ENCODE measurements at places on chromosomes 12 and 14.

DNA sequence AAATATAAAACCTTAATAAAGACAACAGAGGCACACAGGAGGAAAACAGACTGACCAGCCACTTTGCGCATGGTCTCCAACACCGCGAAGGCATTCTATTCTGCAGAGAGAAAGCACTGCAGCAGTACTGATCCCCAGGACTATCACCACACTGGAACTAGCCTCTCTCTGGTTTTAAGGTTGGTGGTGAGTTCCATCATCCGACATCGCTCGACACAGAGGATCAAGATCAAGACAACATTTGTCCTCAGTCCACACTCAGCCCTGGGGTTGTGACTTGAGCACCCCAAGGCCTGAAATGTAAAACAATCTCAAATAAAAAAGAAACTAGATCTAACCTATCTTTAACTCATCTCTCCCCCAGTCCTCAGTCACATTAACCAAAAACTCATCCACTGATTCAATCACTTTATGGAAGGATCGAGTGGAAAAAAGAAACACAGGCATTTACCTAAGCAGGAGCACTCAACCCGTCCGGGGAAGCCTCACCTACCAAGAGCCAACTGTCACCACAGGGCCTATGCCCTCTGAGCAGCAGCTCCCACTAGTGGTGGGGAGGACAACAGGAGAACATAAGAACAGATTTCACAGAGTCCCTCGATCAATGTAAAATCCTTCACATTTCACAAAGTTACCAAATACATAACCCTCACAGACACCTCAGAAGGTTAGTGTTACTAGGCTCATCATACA is 17.7 kb downstream of the STXBP6 start:
- no peak for DNase-seq

GRCh38 chr14:101588990-101589389 is 27.7 kb downstream of the DIO3 start:
- DNase-seq: no peak

DNA sequence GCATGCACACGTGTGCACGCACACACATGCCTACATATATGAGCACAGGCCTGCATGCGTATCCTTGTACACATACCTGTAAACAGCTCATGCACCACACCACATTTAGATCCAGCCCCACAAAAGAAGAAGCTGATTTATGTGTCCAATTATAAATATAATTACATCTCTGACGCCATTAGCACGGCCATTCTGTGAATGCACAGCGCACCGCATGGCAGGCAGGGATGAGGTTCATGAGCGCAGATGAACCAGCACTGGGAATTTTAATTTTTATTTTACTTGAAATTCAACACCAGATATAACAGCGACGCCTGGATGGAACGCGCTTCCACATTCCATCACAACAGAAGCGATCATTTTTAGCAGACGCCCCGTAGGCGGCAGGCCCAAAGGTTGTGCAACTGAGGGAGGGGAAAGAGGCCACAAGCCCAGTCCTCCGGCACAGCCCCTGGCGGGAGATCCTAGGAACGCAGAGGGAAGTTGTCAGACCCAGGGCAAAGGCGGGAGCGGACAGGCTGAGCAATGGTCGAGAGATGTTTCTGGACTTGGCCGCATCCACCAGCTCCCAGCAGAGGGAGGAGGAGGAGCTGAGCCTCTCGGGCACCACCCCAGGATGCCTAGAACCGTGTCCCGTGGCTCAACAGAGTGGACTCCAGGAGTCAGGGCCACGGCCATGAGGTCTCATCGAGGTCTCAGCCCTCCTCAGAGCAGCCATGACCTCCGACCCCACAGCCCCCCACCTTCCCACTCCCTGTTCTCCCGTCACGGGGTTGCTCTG is 37.9 kb upstream of the GALNT9 start:
- DNase-seq: peak; percentile 62

GRCh38 chr12:115455268-115455681 is 771.3 kb upstream of the TBX3 start:
- no peak for DNase-seq

- DNase-seq: peak; percentile 80
These were observed 6.8 kb downstream of the FAM161B start for GRCh38 chr14:73943083-73943482.

DNA sequence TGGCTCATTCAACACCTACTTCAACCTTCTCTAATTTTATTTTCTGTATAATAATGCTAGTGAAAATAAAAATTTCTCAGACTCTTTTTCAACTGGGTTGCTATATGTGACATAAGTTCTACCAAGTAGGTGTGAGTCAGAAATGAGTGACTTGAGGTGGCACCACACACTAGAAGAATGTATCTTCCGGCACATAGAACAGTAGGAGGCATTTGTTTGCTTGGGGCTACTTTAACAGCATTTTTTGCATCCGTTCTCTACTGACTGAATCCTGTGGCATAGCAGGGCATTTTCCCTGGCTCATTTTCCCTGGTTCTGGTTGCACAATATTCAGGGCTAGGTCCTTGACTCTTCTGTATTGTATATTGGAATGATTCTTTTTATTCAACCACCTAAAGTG is 194.0 kb upstream of the SLC16A7 start:
- no peak for DNase-seq

DNA sequence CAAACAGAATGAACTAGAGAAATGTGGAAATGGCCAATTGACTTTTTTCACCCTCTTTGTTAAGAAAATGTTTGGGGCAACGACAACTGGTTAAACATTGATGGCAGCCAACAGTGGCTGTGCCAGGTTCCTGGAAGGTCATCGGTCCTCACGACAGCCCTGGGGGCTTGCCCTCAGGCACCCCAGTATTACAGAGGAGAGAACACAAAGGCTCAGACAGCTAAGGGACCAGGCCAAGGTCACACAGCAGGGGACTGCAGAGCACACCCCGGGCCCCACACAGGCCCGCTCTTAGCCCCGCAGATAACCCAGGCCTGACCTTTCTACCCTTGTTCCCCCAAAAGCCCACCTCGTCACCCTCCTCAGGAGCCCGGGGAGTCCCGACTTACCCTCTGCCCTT is 1.3 kb downstream of the TRPV4 start:
- DNase-seq: no peak

DNA sequence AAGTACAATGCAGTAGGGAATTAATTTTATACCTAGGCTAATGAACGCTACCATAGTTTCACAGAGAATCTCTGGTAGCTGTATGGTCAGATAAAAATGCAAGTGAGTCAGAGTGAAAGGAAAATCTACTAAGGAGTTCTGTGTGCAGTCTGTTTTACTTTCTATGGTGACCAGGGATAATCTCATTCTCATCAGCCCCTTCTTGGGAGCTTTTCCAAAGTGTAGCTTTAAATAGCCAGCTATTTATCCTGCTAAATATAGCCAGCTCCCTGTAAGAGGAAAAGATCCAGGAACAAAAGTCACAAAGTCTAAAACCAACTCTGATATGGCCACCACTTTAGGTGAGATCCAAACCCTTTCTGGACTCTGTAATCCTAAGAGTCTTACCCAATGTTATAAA is 75.5 kb downstream of the TMEM116 start:
- peak; percentile 3 for DNase-seq

DNA sequence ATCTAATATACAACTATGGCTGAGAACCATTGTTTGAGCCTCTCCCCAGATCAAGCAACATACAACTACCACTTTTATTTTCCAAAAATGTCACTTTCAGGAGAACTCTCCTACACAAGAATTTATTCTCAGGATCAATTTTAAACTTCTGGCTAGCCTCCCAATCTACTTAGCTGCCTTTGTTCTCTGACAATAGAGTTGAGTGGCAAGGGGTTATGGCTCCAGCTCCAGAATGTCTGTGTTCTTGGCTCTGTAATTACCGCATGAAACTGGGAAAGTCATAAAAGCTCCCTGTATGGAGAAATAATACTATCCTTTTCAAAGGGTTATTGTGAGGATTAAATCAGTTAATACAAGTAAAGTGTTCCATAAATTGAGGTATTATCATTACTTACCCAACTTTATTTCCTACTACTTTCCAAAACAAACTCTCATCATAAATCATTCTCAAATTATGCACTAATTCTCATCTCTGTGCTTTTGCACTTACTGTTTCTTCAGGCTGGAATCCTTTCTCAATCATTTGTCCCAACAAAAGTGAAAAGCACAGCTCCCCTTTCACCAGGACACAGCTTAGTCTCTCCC is 121.9 kb downstream of the GARIN6 start:
- DNase-seq: no peak

DNA sequence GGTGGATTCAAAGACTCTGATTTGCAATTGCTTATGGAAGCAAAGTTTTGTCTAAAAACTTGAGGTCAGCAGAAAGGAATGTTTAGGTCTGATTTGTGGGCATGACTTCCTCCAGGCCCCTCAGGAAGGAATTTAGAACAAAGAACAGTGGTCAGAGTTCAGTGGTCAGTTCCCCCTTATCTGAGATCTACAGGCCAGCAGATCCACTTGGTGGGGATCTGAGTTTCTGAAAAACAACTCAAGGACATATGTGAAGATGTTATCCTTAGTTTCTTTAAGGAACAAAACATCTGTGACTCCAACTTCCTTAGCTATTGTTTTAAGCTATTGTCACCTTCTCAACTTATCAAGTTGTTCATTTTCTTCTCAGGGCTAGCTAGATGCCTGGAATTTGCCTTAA is 28.0 kb upstream of the NAA30 start:
- no peak for DNase-seq

GRCh38 chr12:119803381-119803791 is 73.7 kb downstream of the CIT start:
- peak; percentile 77 for DNase-seq

- no peak for DNase-seq
These were observed 732.5 kb downstream of the GALC start for GRCh38 chr14:87260460-87260859.

DNA sequence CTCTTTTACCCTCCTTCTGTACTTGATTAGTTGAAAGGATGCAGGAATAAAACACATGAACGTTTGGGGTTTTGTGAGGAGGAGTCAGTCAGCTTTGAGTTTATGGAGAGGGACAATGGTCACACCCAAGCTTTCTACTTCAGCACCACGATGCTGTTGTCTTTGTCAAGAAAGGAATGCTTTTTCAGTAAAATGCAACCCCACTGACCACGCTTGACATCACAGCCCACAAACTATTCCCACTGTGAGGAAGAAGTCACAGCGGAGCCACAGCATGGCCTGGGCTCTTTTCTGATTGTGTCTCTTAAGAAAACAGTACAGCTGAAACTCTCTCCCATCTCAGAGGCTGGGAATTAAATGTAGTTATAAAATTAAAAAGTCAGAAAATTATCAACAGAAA is 135.2 kb downstream of the APAF1 start:
- no peak for DNase-seq

GRCh38 chr14:21059842-21060613 is 2.4 kb downstream of the RNASE8 start:
- DNase-seq: no peak

- DNase-seq: peak; percentile 71
These were observed 11.7 kb downstream of the HDAC7 start for GRCh38 chr12:47808050-47808449.

DNA sequence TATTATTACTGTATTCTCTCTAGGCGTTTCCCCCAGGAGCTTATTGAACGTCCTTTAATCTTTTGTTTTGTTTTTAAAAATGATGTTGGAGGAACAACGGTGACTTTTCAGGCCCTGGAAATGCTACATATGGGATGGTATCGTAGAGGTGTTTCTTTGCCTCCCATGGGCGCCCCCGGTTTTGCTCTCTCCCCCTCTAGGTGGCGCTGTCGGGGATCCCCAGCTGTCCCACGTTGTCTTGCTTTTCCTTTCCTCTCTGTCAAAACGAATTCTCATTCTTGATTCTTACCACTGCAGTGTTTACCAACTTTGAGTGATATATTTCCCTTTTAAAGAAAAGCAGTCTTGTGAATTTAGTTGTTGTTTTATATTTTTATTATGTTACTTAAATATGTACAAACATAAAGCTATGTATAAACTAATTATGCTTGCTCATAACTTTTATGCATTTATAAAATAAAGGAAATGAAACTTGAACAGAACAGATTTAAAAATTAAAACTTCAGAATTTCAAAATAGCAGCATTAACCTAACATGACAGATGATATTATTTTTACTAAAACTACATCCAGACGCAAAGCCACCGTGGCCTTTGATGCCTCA is 171.9 kb downstream of the RGS6 start:
- peak; percentile 1 for DNase-seq

DNA sequence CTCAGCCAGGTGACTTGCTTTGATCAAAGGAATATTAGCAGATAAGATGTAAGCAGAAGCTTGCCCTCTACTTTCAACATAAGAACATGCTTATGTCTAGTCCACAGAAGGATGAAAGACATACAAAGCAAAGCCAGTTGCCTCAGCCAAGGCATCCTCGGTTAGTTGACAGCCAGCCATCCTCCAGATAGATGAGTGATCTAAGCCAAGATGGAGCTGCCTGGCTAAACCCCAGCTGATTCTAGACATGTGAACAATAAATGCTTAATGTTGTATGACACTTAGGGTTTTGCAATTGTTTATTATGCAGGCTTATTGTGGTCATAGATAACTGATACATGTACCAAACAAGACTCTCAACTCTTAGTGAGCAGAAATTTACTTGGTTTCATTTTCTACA is 157.6 kb upstream of the TMTC2 start:
- DNase-seq: no peak

GRCh38 chr14:96602186-96602585 is 100.0 kb downstream of the PAPOLA start:
- no peak for DNase-seq

DNA sequence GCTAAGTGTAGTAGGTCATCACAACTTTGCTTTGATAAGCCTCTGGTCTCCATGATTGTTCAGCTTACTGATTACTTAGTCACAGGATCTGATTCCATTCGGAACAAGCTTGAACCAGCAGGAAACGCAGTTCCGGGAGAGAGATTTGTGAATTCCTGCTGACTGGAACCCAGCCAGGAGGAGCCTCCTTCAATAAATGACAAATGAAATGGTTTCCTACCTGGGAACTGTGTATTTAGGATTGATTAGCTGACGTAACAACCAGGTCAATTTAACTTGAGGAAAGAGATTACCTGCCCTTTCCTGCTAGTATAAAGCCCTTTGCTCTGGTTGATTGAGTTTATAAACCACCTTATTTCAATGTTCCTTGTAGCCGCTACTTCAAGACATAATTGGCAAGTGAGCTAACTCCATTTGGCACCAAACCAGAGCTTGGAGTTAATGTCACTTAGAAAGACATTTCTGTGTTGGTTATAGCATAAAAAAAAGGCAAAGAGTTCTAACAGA is 35.1 kb upstream of the KCNH3 start:
- DNase-seq: peak; percentile 75

- no peak for DNase-seq
These were observed 791.2 kb downstream of the TMEM121 start for GRCh38 chr14:106317593-106317992.

DNA sequence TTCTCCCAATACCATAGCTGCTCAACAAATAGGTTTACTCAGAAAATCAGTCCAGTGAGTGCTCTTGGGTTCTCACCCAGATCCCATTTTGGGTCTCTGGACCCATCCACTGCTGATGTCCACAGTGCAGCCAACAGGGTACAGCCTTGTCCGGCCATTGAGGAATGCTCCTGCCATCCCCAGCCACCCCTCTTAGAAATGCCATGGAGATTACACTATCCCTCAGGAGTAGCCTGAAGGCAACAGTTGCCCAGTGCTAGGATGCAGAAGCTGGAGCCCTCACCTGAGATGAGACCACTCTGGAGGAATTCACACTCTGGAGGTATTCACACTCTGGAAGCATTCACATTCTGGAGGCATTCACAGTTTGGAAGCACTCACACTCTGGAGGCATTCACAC is 958.8 kb upstream of the TMEM132C start:
- no peak for DNase-seq

Measured in choroid plexus epithelial cell (primary cell).